ENCODE measurements at places on chromosomes 16 and 17. TPM values are rescaled to one million over a fixed set of nuclear protein-coding genes. Genes with fewer than 3 reads are reported as not detected.

Gene SRCIN1
- total RNA-seq = 1.0 TPM

Gene HOXB7
- total RNA-seq = 0.51 TPM

Gene TBC1D3C
- total RNA-seq = not detected

Gene TNS4
- 10.4 TPM for total RNA-seq

Gene MMP25
- 0.41 TPM for total RNA-seq

Gene ZNF785
- total RNA-seq = 12.1 TPM

Gene KIFC3
- 27.9 TPM for total RNA-seq

Gene ABCC11
- total RNA-seq = 0.41 TPM

Gene AANAT
- not detected for total RNA-seq

DNA sequence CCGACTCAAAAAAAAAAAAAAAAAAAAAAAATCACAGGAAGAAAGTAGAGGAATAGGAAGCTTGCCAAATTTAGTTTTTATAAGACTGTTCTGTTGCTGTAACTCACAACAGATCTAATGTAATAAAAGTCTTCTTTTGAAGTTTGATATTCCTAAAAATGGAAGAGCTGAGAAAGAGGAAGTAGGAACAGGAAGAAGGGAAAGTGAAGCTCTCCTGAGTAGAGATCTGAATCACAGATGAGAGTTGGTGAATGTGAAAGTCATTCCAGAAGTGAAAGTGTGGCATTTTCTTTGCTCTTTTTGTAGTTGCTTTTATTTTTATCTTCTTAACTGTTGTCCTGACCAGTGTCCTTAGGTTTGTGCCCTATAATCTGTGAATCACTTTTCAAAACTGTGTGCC, 2.1 kb downstream of the NMT1 start:
- no peak for DNase-seq

- no peak for DNase-seq
These were observed 60.3 kb upstream of the HAPSTR1 start for GRCh38 chr16:9031107-9031506.

GRCh38 chr16:73000020-73000906, 47.7 kb downstream of the ZFHX3 start:
- peak; percentile 79 for DNase-seq

GRCh38 chr17:65742403-65743307, 181.2 kb upstream of the AXIN2 start:
- DNase-seq = peak; percentile 26

GRCh38 chr16:17379121-17379571, 91.6 kb downstream of the XYLT1 start:
- peak; percentile 76 for DNase-seq

DNA sequence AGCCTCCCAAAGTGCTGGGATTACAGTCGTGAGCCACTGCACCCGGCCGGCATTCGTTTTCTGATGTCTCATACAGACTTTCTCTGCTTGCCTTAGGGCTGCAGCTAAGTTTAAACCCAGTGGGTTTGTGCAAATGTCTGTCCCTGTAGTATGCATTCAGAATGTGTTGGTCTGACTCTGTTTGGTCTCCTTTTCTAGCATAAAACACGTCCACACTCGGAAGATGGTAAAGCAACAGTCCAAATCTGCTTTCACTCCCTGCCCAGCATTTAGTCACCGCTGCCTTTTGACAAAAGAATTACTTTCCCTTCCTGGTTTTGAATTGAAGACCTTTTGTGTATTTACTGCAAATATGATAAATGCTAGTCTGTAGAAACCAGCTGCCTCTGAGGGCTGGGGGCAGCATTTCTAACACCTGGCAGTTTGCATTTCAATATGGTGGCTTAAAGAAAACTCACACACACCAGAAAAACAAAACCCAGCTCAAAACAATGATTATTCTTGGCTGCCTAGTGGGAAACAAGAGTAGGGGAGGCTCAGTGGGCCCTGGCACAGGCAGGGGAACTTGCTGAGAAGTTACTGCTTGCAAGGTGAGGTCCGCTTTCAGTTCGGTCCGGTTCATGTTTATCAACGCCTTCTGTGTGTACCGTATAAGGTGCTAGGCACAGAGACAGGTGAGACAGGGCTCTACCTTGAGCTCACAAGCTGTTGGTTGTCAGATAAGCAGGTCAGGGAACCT, 56.9 kb downstream of the MSI2 start:
- DNase-seq = no peak

DNA sequence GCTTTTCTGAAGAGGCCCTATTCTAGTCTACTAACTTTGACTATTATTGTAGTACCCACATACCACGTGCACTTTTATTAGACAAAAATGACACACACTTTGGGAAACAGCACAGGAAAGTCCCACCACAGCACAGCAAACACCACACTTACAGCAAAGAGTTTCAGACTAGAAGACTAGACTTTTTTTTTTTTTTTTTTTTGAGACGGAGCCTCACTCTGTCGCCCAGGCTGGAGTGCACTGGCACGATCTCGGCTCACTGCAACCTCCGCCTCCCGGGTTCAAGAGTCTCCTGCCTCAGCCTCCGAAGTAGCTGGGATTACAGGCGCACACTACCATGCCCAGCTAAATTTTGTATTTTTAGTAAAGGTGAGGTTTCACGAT, 20.1 kb downstream of the YWHAE start:
- DNase-seq = no peak

GRCh38 chr17:28643983-28644786, 773 bp downstream of the BLTP2 start:
- peak; percentile 54 for DNase-seq

DNA sequence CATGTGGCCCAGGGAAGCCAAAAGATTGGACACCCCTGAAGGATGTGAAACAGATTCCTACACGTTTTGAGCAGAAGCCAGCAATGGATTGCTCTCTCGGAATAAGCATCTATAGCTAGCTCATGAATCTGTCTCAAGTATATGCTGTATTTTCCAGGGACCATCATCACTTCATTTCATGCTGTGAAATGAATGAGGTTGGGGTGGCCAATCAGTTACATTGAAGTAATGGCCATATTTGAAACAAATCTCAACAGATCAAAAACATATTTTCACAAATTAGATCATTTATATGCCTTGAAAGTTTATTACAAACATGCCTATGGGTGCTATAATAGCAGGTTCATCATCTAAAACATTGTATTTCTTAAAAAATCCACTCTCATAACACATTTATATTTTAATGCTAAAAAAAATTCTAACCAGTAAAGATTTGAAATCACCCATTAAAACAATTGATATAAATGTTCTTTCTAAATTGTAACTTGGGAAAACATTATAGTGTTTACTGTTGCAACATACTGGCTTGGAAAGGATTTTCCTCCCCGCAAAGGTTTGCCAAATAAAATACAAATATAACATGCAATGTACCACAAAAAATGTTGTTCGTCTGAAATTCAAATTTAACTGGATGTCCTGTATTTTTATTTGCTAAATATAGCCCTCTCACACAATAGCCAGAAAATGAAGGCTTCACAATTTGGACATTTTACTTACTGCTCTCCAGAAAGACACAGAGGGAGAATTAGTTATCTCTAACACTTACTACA, 743.6 kb downstream of the KCNJ2 start:
- peak; percentile 47 for DNase-seq

- no peak for DNase-seq
These were observed 37.0 kb downstream of the NPLOC4 start for GRCh38 chr17:81599719-81600486.

DNA sequence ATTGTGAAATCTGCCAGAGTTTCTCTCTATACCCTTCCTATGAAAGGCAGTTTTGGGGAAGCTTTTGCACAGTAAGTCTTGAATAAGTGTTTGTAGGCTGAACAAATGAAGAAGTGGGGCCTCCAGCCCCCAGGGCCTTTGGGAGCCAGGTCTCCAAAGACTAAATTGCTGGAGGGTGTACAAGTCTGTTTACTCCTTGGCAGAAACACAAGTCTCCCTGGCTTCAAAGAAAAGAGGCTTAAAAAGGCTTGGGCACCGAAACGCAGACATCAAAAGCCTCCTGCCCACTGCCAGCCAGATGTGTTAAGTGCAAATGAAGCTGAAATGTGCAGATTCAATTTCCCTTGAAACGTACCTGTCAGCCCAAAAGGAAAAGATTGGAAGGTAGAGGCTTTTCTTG, 146.3 kb downstream of the TMEM132E start:
- no peak for DNase-seq

DNA sequence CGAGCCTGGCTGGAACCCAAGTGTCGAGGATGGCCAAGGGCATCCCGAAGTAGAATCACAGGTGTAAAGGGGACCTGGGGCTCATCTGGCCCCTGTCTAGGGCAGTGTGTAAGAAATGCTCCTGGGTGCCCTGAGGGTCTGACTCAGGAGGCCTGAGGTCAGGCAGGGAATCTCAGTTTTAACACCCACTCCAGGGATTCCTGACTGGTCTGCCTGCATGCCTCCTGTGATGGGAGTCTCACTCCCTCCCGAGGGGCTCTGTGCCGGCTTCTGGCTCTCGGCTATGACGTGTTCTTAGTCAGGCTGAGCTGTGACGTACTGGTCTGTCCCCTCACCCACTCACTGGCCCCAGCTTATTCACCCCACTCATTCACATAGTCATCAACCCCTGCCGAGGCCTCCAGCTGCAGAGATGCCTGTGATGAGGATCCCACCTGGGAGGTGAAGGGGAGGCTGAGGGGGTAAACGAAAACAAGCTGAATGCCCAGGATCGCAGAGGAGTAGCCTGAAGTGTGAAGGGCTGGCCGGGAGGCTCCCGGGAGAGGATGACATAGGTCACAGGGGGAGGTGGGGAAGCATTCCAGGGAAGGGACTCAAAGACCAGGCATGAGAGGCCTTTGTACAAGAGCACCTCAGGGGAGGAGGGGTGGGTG, 23.8 kb downstream of the FAM83G start:
- no peak for DNase-seq

GRCh38 chr16:81463296-81463890, 18.8 kb downstream of the CMIP start:
- no peak for DNase-seq

DNA sequence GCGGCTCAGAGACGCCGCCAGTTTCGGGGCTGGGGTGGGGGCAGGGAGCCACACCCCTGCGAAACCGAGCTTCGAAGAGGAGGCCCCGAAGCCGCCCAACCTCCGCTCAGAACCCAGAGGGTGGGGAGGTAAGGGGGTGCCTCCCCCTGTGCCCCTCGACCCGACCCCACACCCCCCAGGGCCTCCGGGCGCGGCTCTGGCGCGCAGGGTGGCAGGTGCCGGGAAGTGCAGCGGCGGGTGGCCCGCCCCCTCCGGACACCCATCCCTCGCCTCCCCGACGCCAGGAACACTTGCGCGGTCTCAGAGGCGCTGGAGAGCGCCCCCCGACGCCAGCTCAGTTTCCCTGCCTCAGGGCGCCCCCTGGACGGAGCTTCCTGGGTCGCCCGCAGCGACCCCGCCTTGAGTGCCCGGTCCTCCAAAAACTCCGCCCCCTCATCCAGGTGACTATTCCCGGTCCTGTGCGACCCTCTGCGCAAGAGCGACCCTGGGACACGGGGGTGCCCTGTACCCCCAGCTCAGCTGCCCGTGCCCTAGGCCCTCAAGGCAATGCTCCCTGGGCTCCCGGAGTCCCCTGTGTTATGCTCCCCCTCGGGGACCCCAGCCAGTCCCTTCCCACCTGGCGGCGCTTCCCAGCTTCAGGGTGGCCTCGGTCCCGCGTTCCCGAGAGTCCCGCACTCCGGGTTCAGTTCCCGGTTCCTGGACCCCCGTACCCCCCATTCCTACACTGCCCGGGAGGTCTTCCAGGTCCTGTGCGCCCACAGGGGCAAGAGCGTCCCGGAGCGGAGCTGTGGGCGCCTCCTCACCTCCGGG, 562 bp downstream of the PPL start:
- DNase-seq = no peak

- DNase-seq = no peak
These were observed 639.5 kb upstream of the GOT2 start for GRCh38 chr16:59373632-59374031.

DNA sequence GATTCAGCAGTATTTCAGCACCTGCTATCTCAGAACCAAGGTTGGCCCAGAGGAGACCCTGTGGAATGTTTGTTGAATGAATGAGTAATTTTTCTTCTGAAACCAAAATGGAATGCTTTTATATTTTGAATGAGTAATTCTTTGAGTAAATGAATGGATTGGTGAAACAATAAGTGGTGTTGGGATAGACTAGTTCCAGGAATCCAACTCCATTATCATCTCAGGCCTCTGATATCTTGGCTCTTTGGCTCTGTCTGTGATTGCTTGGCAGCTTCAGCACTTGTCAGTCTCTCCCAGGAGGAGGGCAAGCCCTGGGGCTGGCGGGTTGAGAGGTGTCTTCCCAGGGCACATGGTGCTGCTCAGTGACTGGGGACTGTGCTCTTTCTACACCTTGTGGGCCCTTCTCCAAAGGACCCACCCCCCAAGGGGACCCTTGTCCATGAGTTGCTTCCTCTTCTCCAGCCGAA, 284.4 kb upstream of the FOXF1 start:
- DNase-seq = no peak

DNA sequence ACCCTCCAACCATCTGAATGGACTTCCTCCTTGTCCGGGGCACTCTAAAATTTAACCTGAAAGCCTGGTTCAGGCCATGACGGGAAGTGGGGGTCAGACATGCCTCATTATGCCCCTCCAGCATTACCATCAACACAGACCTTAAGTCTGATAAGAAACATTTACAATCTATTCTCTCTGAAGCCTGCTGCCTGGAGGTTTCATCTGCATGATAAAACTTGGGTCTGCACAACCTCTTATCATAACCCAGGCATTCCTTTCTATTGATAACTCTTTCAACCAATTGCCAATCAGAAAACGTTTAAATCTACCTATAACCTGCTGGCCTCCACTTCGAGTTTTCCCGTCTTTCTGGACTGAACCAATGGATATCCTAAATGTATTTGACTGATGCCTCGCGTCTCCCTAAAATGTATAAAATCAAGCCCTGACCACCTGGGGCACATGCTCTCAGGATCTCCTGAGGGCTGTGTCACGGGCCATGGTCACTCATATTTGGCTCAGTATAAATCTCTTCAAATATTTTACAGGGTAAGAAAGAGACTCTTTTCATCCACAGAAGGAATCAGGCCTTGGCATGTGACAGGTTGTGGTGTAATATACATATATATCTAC, 45.6 kb downstream of the LYRM1 start:
- DNase-seq = no peak

DNA sequence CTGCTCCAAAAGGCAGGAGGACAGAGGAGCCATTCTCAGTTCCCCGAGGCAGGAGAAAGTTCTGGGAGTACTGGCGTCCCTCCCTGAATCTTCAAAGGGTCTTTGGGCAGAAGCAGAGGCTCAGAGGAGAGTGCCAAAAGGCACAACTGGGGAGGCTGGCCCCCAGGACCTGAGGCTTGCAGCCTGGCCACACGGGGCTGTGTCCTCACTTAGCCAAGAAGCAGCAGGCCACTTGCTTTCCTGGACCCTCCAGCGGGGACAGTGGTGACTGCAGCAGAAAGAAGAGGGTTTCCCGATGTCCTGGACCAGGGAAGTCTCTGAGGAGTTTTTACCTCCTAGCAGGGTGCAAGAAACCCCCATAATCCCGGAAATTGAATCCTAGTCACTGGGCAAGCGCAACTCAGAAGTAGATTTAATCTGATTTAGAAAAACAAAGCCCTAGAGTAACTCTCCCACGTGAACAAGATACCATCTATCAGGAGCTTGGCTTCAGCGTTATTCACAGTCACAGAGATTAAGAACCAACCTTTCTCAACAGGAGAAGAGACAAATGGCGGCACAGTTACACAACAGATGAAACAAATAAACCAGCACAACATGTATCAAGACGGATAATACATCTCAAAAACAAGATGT, 25.5 kb upstream of the BCO1 start:
- no peak for DNase-seq

Measured in tongue (tissue), 3 donors.